ENCODE measurements at places on chromosomes 16 and 17.

GRCh38 chr16:50266337-50267091 lies at the start of gene ADCY7:
TSS of gene ADCY7 (plus strand) at chr16:50266551. CDS start at chr16:50288180, 21,629 bp downstream.
- DNase-seq, result peak; percentile 71

DNA sequence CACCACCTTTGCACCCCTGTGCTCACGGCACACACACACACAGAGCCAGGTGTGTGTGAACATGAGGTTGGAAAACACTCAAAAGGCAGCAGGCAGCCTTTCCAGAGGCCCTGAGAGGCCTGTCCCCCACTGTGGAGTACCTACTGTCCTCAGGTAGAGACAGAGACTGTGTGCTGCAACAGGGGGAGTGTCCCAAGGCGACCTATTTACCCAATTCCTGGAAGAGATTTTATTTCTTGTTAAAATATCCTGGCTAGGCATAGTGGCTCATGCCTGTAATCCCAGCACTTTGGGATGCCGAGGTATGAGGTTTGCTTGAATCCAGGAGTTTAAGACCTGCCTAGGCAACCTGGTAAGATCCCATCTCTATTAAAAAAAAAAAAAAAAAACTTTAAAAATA lies 108.5 kb downstream of the COPRS start:
- no peak for DNase-seq

DNA sequence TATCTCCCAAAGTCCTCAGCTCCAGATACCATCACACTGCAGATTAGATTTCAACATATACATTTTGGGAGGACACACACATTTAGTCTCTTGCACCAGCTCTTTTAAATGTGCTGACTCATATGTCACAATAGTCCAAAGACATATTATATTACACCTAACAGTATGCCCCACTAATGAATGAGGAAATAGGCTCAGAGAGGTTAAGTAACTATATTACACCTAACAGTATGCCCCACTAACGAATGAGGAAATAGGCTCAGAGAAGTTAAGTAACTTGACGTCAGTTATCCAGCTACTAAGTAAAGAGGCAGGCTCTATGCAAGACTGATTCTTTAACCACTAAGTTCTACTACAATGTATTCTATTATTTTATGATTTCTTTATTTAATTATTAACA lies 9.7 kb downstream of the IRX6 start:
- DNase-seq, result no peak

DNA sequence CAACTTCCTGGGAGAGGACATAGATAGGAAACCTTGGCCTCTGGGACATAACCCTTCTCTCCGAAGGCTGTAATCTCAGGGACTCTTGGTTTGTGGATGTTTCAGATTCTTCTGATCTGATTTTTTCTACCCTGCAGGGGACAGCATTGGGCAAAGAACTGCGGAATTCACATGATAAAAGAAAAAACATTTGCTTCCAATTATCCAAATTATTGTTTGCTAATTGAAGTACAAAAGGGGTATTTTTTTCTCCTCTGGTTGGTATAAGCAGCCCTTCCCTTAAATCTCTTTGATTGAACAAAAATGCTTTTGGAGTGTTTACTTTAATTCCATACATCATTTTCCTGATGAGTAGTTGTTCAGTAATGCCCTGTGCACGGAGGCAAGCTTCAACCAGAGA lies 251.7 kb upstream of the IRX3 start:
- DNase-seq, result no peak

GRCh38 chr17:74441537-74441936 lies 9.6 kb downstream of the GPRC5C start:
- DNase-seq, result no peak

DNA sequence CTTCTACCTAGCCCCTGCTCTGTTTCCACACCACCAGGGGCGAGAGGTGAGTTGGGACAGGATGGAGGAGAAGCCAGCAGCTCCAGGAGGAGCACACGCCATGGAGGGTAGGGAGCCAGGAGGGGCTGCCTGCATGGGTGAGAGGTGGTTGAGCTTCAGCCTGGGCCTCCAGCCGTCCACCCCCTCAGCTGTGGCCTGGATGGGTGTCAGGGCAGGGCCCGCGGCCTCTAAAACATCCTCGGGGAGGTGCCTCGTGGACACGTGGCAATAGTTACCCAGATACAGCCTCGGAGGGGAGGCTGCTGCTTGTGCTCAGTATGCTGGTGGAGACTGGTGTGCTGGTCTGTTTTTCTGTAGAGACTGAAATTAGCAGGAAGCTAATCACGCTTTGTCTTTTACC lies 104.7 kb upstream of the GSE1 start:
- DNase-seq, result no peak

- DNase-seq, result no peak
Measured at GRCh38 chr17:66514227-66514806, 211.9 kb downstream of the PRKCA start.

- no peak for DNase-seq
Measured at GRCh38 chr16:11045441-11045840, 101.1 kb downstream of the CLEC16A start.

- no peak for DNase-seq
Measured at GRCh38 chr16:79261944-79262552, 338.5 kb downstream of the MAF start.

DNA sequence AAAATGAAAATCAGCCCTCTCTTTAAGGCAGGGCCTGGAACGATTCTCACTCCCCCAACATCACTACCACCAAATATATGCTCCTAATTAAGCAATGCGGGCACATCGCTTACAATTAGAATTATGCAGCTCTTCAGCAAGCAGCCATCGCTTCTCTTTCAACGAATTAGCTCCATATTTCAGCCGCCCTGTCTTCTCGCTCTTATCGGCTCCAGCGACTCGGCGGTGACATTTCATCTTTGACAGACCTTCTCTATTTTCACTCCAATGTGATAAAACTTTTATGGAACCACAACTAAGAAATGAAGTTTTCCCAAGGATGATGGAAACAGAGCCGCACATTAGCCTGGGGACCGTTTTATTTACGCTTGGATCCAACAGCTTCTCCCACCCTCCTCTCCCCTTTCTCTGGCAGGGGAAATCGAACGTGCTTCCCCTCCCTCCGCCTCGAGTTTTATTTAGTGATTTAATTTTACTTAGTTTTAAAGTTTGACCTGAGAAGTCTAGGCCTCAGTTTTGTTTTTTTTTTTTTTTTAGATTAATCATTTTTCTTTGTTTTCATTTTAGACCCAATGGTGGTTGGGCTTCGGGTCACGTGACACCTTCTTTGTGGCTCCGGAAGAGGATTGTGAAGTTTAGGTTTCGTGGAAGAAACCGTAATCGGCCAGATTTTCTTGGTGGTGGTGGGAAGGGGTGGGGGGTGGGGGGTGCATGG lies 3.1 kb upstream of the HOXB2 start:
- DNase-seq, result no peak

- DNase-seq, result peak; percentile 50
Measured at GRCh38 chr16:85086347-85087291, 25.7 kb downstream of the CIBAR2 start.

- no peak for DNase-seq
Measured at GRCh38 chr16:55981557-55981956, 106.4 kb upstream of the CES5A start.

DNA sequence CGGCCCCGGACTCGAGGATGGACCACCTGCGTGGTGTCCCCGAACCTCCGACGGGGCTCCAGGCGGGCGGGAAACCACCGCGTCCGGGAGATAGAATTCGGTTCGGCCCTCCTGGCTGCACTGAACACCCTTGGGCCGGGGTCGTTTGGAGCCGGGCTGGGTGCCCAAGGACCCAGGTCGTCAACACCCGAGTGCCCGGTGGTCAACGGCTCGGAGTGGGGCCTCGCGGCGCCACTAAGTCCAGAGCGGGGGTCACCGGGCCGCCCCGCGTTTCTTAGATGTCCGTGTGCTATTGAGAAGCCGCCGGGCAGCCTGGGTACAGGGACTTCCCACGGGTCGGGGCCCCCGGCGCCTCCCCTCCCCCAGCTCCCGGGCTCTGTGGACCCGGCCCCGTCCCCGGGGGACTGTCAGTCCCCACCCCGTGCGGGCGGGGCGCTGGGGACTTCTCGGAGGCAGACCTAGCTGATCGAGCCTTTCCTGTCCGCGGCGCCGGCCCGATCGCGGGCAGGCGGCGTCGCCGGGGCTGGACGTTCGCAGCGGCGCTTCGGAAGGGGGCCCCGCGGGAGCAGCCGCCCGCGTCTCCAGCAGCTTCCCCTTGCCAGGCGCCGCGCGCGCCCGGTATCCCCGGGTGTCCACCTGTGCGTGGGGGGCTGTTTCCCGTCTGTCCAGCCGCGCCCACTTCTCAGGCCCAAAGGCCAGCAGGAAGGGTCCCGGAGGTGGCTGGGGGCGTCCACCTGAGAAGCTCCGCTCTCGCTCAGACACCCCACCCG lies 655 bp upstream of the NPTX1 start:
- no peak for DNase-seq

- no peak for DNase-seq
Measured at GRCh38 chr16:19135896-19136438, 22.2 kb downstream of the ITPRIPL2 start.

- DNase-seq, result no peak
Measured at GRCh38 chr16:62201911-62202310, 165.7 kb upstream of the CDH8 start.

GRCh38 chr16:2938206-2938605 lies 25.9 kb upstream of the KREMEN2 start:
- no peak for DNase-seq

GRCh38 chr16:87126403-87127025 lies 190.7 kb downstream of the C16orf95 start:
- DNase-seq, result no peak

GRCh38 chr17:49515196-49515770 lies 20.2 kb downstream of the NGFR start:
- DNase-seq, result no peak

DNA sequence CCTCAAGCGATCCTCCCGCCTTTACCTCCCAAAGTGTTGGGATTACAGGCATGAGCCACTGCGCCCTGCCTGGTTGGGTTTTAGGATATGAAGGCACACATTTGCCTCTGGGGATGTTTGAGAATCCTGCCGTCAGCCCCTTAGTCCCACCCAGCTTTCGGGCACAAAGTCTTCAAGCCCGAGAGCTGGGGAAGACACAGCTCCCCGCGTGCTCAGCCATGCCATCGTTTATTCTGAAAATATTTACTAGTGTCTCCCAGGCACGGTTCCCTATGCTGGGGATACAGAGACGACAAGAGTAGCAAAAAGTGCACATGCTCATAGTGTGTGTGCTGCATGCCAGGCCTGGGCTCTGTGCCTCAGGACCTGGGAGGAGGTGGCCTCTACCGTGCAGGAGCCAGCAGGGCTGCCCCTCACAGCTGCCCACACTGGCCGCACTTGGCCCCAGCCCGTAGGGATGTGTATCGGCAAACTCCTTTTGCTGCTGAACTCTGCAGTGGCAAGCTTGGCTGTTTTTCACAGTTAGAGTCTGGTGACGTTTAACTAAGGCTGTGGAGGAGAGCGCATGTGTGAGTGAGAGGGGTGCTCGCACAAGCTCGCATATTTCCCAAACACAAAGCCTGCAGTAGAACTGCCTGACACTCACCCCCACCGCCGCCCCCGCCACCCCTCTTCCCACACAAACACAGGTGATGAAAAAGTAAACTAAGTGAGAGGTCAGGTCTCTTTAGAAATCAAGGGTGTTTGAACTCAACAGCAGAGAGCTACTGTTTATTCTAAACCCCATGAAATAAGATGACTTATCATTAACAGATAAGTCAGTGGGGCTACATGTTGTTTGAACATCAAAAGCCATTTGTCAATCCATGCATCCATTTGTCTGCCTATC lies 266.4 kb downstream of the MRTFB start:
- no peak for DNase-seq

GRCh38 chr16:30574678-30575077 lies 3.2 kb upstream of the ZNF688 start:
- DNase-seq, result no peak

DNA sequence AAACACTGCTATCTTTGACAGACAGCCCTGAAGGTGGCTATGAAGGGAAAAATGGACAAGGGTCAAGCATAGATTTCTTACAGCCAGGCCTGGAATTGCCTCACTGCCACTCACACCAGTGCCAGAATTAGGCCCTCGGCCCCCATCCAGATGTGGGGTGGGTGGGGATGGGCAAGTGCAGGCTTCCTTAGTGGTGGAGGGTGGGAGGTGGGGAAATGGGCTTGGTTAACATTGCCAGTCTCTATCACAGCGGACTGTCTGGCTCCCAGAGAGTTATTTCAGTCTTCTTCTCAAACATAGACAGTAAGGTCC lies 24.9 kb downstream of the B9D1 start:
- no peak for DNase-seq

GRCh38 chr17:1733759-1734158 lies 8.9 kb upstream of the SERPINF2 start:
- no peak for DNase-seq

DNA sequence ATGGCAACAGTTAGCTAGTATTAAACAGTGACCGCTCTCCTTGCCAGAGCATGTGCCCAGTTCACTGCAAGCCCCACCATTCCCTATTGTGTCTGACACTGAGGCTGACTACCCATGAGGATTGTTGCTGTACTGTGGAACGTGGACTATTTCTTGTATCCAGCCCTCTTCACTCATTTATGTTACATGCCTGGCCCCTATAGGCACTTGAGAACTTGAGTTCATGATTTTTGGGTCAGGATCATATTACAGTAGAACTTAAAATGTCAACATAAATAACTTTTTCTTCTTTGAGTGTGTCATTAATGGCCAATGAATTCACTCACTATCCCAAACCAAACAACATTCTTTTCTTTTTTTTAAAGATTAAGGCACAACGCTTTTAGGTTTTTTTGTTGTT lies 55.7 kb downstream of the LYRM1 start:
- DNase-seq, result no peak

DNA sequence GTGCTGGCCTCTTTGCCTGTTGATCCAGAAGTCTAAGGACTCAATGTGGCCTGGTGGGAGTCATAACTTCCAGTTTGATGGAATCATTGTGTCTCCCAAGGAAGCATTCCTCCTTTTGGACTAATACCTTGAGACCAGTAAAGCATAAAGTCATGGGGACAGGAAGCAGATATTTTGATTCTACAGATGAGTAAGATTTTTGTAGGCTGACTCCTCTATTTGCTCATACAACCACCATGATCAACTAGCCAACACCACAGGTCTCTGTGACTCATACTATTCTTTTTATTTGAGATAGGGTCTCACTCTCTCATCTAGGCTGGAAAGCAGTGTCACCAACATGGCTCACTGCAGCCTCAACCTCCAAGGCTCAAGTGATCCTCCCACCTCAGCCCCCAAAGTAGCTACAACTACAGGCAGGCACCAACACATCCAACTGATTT lies 6.2 kb downstream of the MT2A start:
- DNase-seq, result no peak

DNA sequence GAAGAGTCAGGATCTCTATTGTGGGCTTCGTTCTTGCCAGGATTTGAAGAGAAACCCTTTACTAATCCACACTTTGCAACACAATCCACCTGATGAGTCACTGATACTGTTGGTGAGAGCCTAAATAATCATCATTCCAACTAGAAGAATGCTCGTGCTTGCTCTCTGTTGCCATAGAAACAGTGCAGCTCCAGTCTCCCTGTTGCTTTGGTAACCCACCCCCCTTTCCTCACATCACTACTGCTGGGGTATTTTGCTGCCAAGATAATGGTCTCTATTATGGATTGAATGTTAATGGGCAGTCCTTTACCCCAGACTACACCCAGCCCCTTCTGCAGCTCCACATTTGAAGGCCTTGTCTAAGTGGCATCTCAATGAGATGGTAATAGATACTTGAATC lies 190.4 kb downstream of the ABCC12 start:
- no peak for DNase-seq
